Lung (tissue), 17 donors: ENCODE measurements at places on chromosomes 6 and 20. TPM values are rescaled to one million over a fixed set of nuclear protein-coding genes. Genes with fewer than 3 reads are reported as not detected.
A peak's percentile ranks its signal among the peaks of the same experiment; 100 is the strongest.

Gene NKX2-4
- total RNA-seq = not detected

Gene PLTP
- 97.7 TPM for total RNA-seq

Gene LCA5
- 27.3 TPM for total RNA-seq

Gene CRISP1
- total RNA-seq = not detected

DNA sequence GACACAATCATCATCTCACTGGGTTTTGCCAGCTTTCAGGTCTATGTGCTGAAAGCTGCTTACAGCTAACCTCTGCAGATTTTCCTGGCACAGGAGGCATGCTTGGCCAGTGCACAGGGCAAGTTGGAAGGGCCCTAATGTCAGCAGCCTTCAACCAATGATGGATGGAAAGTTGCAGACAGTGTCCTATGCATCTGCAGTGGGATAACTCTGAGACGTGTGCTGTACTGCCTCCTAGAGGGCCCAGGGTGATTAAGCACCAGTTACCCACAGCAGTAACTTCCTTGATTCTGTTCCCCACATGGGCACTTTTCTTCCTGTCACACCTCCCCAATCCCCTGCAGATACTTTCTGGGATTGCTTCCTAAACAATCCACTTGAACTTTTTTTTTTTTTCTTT, 38.6 kb downstream of the OVOL2 start:
- no peaks in the 10 kb centered on the region for H3K27me3 ChIP-seq
- H3K36me3 ChIP-seq = no peaks in the 10 kb centered on the region
- no peaks in the 10 kb centered on the region for H3K4me1 ChIP-seq
- no peak overlapping the region for H3K27ac ChIP-seq

DNA sequence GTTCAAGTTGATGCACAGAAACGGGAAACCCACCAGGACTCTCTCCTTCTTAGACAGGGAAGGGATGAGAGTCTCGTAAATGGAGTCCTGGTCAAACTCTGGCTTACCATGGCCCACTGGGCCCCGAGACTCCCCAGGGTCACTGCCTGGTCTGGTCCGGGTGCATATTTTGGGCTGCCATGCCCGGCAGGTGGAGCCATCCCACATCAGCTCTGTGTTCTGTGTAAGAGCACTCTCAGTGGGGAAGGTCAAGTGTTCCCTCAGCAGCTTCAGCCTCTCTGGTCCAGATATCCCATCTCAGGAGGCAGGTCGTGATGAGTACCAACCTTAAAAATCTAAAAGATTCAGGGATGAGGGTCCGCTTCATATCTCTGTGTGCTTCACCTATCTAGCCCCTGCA, 138.8 kb downstream of the EDN3 start:
- H3K27me3 ChIP-seq = peaks cover 4% of the 10 kb centered on the region
- H3K36me3 ChIP-seq = no peaks in the 10 kb centered on the region
- H3K4me1 ChIP-seq = no peaks in the 10 kb centered on the region
- DNase-seq = no peak
- no peak overlapping the region for H3K4me3 ChIP-seq

DNA sequence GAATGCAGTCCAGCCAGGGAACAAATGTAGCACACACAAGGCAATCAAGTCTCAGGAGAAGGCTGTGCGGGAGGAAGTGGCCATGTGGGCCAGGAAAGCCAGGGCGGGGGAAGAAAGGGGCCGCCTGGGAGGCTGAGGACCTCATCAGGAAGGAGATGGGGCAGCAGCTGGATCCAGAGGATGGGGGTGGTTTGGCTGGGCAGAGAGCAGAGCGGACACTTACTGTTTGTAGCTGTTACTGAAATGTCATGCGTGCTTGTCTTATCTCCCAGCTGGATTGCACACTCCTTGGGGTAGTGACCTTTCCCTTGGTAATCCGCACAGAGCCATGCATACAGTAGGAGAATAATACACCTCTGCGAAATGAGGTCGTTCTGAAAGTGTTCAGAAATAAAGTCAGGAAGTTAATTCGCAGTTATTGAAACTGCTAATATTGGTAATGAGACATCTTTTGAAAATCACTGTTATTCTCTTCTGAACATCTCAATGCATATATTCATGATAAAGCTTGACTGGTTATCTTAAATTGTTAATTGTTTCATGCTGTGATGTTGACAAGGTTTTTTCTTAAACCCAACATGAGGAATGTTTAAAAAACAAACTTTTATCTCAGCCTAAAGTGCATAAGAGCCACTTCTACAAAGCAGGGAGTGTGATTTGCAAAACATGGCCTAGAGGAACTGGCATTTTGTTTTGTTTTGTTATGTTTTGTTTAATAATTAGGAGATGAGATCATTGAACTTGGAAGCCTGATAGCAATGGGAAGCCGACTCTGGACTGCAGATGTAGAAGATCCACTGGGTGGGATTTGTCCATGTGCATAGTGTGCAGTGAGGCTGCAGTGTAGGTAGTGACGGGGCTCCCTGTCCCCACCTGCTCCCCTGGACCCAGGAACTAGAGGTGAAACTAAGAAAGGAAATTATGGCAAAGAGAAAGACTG, 18.0 kb upstream of the MAP3K4 start:
- no peaks in the 10 kb centered on the region for H3K36me3 ChIP-seq
- H3K27me3 ChIP-seq = no peaks in the 10 kb centered on the region
- peak; percentile 75 for DNase-seq
- H3K4me3 ChIP-seq = no peak overlapping the region
- peak overlapping the region; percentile 52 for H3K27ac ChIP-seq

DNA sequence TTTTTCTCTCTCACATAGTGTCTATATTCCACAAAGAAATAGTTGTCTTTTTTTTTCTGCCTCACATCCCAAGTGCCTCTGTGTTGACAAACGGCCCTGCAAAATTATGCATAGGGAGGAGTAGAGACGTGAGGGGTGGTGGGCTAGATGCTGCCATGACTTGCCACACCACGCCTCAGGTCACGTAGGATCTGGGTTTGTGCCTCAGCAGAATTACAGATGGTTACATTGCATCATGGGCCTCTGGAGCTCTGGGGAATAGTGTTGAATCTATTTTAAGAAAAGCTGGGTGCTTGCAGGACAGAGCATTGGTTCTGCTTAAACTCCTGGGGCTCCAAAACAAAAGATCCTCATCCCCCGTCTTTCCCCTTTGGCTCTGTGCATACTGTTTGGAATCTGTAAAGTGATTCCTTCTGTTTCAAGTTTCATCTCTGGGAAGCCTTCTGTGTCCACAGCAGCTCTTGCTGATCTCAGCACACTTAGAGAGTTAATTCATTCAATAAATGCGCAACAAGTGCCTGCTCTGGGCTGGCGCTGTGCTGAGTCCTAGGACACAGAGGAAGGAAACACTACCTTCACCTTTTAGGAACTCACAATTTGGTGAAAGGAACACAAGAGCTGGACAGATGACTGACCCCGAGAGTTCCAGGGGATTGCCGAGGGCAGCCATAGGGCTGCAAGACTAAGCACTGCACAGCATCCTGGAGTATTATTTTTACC, 2.4 kb downstream of the FANCE start:
- peaks cover 4% of the 10 kb centered on the region for H3K4me1 ChIP-seq
- H3K27me3 ChIP-seq = no peaks in the 10 kb centered on the region

- no peaks in the 10 kb centered on the region for H3K27me3 ChIP-seq
- no peak for DNase-seq
- peak overlapping the region; percentile 75 for H3K27ac ChIP-seq
These were observed 466 bp upstream of the PSMB1 start for GRCh38 chr6:170553534-170554012.
